ENCODE measurements at places on chromosomes 11 and 22.

GRCh38 chr11:86124251-86125233 lies 55.7 kb upstream of the PICALM start:
- no peak for DNase-seq

GRCh38 chr11:86335131-86335767 lies 33.2 kb downstream of the HIKESHI start:
- DNase-seq, result no peak

GRCh38 chr11:124793466-124794278 lies 6.5 kb downstream of the MSANTD2 start:
- peak; percentile 39 for DNase-seq

- no peak for DNase-seq
Measured at GRCh38 chr11:75272391-75272790, 31.8 kb downstream of the TPBGL start.

- DNase-seq, result peak; percentile 51
Measured at GRCh38 chr11:97893612-97894011, 1127.1 kb upstream of the CNTN5 start.

DNA sequence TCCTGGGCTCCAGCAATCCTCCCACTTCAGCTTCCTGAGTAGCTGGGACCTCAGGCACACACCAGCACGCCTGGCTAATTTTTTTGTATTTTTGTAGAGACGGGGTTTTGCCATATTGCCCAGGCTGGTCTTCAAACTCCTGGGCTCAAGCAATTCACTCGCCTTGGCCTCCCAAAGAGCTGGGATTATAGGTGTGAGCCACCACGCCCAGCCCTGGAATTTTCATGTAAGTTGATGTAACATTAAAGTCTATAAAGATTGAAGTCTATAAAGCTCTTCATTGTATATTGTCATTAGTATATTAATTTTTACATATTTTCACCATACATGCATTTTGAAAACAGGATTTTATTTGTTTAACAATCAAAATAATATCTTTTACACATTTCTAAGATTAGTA lies 12.5 kb upstream of the DDX17 start:
- no peak for DNase-seq

- DNase-seq, result no peak
Measured at GRCh38 chr11:46309814-46310259, 32.4 kb downstream of the CREB3L1 start.

DNA sequence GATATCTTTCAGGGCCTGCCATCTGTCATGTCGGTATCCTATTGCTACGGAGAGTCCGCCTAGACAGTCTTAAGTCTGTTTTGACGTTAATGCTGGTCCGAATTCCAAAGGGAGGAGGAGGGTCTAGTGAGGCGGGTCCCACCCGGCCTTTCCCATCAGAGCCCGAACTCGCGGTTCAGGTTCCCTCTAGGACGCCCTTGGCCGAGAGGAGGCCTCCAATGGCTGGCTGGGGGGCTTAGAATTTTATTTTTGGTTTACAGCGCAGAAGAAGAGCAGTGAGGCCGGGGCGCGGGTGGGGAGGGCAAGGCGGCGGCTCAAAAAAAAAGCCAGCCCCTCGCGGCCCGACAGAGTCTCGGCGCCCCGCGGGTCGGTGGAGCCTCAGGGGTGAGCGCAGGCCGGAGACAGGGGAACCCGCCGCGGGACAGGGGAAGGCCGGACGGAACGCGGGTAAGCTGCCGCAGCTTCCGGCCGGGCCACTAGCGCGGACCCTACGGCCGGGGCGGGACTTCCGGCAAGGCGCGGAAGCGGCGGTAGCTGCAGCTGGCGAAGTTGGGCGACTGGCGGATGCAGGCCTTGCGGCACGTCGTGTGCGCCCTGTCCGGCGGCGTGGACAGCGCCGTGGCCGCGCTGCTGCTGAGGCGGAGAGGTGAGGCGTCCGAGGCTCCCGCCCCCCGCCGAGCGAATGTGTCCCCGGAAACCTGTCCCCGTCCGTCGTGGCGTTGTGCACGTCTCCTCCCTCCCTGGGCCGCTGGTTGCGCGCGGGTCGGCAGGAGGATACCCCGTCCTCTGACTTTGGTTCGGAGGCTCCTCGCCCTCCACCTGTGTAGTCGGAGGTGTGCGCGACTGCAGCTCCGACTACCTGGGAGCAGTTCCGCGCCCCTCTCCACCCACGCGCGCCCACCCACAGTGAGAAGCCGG lies at the start of gene TRMU:
TRMU (plus strand) TSS at position 514 of the 918 bp plus-strand sequence; CDS start at position 565, 51 bp downstream.
- peak; percentile 50 for DNase-seq

DNA sequence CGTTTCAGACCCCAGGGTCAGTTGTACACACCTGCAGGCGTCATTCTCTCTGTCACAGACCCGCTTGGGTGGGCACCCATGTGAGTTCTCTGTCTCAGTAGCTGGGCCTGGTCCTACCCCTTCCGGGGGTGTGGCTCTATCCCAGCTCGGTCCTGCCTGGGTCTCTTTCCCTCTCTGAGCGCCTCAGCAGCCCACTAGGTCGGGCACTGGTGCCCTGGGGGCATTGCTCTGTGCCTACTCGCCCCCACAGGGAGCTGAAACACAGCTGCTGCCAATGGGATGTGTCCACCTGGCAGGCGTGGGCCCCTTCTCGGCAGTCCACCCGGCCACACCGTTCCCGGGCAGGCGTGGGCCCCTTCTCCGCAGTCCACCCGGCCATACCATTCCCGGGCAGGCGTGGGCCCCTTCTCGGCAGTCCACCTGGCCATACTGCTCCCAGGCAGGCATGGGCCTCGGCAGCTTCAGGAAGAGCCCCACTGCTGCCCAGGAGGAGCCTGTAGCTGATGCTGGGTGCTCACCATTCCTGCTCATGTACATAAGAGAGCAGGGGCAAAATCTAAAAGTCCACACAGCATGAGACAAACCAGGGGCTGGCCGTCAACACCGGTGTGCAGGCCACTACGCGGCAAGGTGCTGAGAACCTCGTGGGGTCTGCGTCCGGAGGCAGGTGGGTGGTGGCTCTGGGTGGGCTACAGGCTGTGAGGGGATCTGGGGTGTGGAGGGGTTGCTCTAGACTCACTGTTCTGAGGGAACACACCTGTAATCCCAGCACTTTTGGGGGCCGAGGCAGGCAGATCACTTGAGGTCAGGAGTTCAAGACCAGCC lies 12.3 kb downstream of the MLC1 start:
- DNase-seq, result no peak

- DNase-seq, result no peak
Measured at GRCh38 chr11:5581014-5581413, 337 bp downstream of the OR52B6 start.

DNA sequence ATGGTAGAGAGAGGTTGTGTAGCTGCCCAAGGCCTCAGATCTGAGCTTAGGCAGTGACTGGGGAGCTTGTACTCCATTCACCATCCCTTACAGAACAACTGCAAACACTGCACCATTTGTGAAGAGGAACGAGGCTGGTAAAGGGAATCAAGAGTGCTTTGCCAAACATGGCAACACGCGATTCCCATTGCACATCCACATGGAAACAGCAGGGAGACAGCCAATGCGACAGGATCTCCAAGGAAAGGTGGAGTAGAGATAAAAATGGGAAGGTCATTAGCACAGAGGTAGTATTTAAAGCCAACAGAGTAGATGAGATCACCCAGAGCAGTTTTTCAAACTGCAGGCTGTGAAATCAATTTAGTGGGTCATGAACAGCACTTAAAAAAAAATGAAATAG lies 42.0 kb downstream of the TCF20 start:
- no peak for DNase-seq

DNA sequence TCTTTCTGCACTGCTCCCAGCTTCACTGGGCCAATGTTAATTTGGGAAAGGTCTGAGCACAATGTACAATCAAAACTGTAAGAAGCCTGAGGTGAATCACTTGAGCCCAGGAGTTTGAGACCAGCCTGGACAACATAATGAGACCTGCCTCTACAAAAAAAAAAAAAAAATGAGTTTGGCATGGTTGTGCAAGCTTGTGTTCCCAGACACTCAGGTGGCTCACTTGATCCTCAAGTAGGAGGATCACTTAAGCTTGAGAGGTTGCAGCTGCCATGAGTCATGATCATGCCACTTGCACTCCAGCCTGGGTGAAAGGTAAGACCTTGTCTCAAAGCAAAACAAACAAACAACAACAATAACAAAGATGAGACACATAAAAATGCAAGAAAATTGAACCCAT lies 38.6 kb upstream of the SC5D start:
- no peak for DNase-seq

DNA sequence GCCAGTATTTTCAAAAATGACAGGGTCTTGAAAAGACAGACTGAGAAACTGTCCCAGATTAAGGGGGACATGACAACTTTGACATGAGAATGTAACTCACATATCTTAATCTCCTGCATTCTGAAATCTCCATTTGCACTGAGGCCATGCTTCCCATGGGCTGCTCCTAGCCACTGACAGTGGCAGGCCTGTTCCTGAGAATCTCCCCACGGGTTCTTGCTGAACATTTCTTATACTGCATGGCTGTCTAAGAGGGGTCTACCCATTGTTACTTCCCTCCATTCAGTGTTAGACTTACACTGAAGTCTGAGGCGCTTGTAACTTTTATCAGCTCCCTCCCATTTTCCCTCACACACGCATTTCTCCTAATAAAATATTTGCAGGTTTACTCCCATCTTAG lies 1.5 kb downstream of the CEP295 start:
- no peak for DNase-seq

DNA sequence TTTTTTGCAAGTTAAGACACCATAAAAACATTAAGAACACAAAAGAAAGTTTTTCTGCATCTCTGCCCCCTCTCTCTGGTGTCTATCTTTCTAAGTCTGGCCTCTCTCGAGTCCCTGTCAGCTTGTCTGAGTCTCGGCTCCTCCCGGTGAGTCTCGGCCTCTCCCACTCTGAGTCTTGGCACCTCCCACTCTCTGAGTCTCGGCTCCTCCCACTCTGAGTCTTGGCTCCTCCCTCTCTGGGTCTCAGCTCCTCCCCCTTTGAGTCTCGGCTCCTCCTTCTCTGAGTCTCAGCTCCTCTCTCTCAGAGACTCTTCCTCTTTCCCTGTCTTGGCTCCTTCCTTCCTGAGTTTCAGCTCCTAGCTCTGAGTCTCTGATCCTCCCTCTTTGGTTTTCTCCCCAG lies 72.5 kb upstream of the AMPD3 start:
- DNase-seq, result no peak

GRCh38 chr22:37267135-37267587 lies 15.1 kb upstream of the CYTH4 start:
- no peak for DNase-seq

- DNase-seq, result peak; percentile 58
Measured at GRCh38 chr11:124762105-124762623, at the start of gene ESAM. Gene ESAM (minus strand): TSS chr11:124762290. CDS start chr11:124762154, 136 bp downstream.

DNA sequence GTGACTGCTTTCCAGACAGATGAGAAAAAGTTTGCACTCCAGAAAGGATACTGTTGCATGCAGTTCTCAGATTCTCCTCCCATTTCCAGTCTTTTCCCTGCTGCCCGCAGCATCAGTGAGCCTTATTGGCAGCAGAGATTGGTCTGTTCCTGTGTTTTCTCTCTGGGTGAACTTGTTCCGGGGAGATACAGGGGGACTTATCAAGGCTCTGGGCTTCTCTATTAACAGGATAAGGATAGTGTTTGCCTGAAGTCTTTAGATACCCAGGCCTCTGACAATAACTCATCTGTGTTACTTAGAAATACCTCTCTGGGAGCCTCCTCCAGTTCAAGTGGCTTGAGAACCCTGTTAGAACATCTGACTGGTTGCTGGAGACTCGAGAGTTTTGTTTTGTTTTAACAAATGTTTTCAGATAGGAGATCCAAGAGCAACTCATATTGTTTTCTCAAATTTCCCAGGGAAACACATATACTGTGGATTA lies 154.7 kb downstream of the BLID start:
- no peak for DNase-seq

DNA sequence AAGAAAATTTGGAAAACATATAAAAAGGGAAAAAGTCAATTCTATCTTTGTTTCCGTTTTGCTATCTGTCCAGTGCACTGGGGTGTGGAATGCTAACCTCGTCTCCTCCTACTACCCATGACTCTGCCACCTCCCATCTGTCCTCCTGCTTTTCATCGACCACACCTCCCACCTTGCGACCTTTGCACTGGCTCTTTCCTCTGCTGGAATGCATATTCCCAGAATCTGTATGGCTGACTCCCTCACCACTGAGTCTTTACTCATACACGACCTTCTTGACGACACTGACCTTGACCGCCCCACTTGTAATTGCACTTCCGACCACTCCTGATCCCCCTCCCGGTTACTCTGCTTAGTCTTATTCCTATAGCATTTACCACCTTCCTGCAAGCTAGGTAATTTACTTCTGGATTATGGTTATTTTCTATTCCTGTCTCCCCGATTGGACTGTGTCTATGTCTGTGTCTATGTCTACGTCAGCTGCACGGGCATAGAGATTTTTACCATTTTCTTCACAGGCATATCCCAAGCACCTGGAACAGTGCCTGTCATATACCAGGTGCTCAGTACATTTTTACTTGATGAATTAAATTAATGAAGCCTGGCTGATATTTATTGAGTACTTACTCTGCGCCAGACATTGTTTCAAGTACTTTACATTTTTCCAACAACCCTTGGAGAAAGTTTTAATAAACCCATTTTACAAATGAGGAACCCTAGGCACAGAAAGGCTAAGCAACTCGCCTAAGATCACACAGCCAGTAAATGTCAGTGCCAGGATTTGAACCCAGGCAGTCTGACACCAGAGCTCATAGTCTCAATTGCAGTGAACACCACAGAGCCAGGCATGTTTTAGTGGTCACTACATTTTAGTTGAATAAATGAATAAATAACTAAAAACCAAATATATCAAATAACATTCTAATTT lies 89.3 kb upstream of the SLC22A12 start:
- DNase-seq, result no peak

DNA sequence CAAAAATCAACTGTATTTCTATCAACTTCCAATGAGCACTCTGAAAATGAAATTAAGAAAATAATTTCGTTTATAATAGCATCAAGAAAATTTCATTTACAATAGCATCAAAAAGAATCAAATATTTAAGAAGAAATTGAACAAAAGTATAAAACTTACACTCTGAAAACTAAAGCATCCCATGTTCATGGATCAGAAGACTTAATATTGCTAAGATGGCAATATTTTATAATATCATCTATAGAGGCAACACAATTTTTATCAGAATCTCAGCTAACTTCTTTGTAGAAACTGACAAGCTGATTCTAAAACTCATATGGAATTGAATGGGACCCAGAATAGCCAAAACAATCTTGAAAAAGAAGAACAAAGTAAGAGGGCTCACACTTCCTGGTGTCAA lies 19.9 kb downstream of the NUP160 start:
- no peak for DNase-seq

- peak; percentile 55 for DNase-seq
Measured at GRCh38 chr11:111422494-111423249, 43.6 kb upstream of the POU2AF1 start.

GRCh38 chr11:83511646-83512045 lies 225.5 kb upstream of the CCDC90B start:
- no peak for DNase-seq

- peak; percentile 76 for DNase-seq
Measured at GRCh38 chr11:116276051-116277044, 496.4 kb downstream of the BUD13 start.

GRCh38 chr11:64343767-64344559 lies 4.0 kb downstream of the CCDC88B start:
- DNase-seq, result no peak
